ENCODE measurements at places on chromosomes 2 and 18.

GRCh38 chr18:22106536-22107292 is 62.7 kb upstream of the GATA6 start:
- DNase-seq, result no peak

GRCh38 chr18:50769463-50769862 is 50.4 kb downstream of the MRO start:
- DNase-seq, result no peak

- DNase-seq, result no peak
Observed at GRCh38 chr18:68705119-68705518, 9.8 kb downstream of the TMX3 start.

DNA sequence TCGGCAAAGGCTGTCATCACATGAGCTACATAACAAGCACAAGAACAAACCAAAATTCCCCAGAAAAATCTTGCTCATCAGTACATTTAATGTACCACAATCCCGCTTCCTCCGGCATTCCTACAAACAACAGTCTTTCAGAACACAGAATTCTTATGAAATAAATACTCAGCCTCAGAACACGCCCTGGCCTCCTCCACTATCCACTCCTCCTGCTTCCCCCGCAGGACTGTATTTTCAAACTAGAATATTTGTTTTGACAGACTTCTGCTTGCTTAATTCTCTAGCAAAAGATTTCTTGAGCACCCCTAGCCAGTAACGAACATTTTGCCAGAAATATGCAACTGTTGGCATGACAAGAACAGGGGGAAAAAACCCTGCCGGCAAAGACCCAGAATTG is 131.2 kb downstream of the THADA start:
- DNase-seq, result peak; percentile 64

DNA sequence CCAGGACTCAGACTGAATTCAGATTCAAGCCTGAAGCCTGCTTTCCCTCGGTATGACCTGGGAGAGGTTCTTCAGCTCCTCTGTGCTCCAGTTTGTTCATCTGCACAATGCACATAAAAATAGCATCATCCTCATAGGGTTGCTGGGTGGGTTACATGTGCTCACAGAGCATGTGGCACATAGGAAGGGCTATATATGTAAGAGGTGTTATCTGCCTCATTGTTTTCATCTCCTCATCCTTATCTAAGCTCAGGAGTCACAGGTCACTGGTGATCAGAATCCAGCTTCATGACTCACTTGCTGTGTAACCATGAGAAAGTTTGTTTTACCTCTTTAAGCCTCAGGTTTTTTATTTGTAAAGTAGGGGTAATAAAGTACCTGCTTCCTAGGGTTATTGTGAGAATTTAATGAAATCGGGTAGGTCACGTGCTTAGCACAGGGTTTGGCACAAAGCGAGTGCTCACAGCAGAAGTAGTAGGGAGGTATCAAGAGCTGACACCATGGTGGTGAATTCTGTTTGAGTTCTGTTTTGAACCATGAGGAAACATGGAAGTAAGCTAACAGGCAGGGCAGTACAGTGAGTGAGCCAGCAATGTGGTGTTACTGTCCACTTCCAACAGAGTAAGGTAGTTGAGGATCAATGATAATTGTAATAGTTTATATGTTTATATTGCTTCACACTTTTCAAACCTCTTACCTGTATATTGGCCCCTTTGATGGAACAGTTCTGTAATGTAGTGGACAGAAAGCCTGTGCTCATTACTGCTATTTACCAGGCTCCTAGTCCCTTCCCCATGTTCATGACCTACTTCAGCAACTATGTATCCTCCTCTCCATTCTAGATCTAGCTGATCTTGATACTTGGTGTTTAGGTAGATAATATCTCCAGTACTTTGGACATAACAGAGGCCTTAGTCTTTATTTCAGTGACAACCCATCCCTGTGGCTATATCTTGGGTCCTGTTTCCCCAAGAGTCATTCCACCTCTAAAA is 141.4 kb upstream of the LTBP1 start:
- no peak for DNase-seq

DNA sequence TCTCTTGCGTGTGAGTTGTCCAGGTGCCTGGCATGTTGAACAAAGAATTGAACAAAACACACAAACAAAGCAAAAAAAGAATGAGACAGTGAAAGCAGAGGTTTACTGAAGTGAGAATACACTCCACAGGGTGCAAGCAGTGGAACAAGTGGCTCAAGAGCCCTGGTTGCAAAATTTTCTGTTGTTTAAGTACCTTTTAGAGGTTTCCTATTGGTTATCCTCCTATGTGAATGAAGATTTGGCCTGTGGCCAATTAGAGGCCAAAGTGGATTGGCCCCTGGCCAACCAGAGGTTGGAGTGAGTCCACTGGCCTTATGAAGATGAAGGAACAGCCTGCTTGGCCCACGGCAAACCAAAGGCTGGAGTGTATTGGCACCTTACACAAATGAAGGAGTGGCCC is 1188.5 kb upstream of the NRXN1 start:
- no peak for DNase-seq

DNA sequence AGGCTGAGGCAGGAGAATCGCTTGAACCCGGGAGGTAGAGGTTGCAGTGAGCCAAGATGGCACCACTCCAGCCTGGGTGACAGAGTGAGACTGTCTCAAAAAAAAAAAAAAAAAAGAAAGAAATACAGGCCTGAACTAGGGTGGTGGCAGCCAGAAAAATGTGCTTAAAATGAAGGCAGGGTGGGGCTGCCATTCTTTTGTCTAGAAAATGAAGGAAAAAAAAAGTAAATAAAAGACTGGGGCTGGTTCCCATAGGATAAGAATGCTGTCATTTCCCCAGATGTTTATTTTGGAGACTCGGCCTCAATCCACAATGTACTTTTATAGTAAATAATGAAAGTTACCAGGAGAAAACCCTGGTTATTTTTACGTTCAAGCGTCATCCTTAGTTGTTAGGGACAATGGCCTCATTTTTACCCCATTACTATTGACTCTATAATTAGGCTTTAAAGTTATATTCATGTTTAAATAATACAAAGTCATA is 58.9 kb downstream of the ATP8B1 start:
- DNase-seq, result no peak

Data from lower leg skin (tissue), 4 donors.